ENCODE measurements at places on chromosomes 1 and 21. TPM values are rescaled to one million over a fixed set of nuclear protein-coding genes. Genes with fewer than 3 reads are reported as not detected.
A peak's percentile ranks its signal among the peaks of the same experiment; 100 is the strongest.

DNA sequence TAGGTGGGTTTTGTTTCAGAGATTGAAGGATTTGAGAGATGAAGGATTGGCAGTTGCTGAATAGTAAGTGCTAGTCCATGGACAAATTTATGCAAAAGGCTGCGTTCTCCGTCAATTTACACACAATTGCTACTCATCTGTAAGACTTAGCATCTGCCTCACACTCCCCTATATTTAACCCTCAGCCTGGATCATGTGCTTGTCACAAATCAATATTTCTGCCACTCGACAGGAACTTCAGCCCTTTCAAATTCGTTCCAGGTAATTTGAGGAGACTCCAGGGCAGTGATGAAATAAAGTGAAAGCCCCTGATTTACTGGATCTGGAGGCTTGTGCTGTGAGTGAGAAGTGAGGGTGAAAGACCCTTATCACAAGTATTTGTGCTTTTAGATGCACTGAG lies 105.6 kb upstream of the UBE2U start:
- no peak for DNase-seq

DNA sequence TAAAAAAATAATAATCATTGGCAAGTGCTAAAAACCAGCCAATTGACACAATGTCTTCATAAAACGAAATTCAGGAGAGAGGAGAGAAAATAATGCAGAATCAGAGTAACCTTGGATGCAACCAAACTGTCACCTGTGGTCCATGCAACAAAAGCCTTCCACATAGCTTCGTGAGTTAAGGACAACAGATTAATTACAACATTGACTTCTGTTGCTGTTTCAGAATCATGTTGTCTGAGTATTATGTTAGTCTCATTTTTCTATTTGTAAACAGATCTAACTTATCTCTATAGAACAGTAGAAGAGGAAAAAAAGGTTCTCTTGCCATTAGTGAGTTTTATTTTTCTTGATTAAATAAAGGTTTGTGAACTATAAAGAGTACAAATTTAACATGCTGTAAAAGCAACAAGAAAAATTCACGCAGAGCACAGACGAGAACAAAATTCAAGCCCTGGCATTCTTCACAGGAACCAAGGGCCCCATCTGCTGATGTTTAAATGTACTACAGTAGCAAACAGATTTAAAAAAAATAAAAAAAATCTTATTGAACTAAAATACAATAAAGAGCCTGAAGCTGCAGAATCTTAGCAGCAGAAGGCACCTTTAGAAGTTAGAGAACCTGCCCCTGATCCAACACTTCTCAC lies 381.1 kb upstream of the PKN2 start:
- no peak for DNase-seq

DNA sequence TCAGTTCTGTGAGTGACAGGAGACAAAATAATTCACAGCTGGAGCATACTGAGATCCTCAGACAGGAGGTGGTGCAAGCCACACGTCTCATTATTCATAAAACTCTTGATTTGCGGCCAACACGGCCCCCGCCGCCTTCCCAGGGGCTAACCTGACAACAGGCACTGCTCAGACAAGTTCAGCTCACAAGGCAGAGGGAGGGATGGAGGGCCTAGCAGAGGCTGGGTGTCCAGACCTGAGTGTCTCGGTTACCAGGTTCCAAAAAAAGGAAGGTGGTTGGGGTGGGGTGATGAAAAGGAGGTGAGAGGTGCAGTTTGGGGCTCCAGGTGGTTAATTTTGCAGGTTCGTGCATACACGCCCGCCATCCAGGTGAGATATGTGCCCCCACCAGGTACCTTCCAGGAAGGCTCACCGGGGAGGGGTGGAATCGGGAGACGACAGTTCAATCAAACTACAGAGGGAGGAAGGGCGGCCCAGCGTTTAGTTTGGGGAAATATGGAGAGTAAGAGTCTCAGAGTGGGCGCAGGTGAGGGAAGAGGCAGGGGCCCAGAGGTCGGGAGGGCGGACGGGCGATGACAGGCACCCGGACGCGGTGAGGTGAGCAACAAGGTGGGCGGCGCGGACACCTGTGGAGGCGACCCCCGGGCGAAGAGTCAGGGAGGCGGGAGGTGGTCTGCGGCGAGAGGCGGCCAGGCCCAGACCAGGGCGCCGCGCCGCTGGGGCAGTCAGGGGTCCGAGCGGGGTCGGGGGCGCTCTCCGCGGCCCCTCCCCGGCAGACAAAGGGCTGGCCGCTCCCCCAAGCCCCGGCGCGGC lies 629 bp downstream of the CTNNBIP1 start:
- DNase-seq: no peak

Gene LIN28A
- 455 TPM for total RNA-seq

DNA sequence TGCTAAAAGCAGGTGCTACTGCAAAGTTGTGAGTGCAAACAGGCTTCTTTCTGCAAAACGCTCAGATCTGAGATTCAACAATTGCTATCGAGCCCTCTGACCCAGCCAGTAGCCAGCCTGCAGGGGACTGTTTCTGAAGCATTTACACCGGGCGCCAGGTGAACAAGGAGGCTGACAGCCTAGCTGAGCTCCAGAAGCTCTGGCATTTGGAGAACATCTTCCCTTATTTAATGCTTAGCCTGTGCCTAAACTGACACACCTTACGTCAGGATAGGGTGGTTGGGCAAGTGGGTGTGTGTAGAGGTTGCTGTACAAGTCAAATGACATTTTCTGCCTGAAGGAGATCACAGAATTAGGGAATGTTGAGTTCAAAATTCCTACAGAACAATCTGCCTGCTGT lies 15.8 kb upstream of the PLA2G2C start:
- DNase-seq: no peak

DNA sequence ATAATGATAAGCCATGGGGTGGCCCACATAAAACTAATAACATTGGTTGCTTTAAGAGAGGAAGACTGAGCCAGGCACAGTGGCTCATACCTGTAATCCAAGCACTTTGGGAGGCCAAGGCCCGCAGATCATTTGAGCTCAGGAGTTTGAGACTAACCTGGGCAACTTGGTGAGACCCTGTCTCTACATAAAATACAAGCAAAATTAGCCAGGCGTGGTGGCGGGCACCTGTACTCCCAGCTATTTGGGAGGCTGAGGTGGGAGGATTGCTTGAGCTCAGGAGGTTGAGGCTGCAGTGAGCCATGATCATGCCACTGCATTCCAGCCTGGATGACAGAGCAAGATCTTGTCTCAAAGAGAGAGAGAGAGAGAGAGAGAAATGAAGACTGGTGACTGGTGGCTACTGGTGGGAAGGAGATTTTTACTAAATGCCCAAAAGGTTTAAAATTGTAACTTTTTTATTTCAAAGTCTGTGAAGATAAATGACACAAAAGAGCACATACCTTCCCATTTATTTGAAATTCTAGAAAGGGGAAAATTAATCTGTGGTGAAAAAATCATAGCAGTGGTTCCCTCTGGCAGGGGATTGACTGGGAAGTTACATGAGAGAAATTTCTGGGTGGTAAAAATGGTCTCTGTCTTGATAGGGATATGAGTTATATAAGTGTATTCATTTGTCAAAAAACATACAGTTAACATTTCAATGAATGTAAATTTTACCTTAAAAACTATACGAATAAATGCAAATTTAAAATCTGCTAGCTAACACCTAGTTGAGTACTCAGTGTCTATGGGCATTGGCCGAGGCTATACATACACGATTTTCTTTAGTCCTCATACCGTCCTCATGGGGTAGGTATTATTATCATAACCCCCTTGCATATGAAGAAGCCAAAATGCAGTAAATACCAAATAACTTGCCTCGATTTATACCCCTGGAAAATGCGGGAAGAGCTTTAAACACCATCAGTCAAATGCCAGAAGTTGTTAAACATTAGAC lies 2.2 kb upstream of the NBPF1 start:
- no peak for DNase-seq

GRCh38 chr1:115643666-115644065 lies 1.9 kb downstream of the VANGL1 start:
- no peak for DNase-seq

- DNase-seq: no peak
Measured at GRCh38 chr21:43321611-43322010, 105.3 kb downstream of the SIK1 start.

- no peak for DNase-seq
Measured at GRCh38 chr1:59017501-59018231, 233.8 kb upstream of the JUN start.

GRCh38 chr1:110780600-110781484 lies 92.1 kb upstream of the CD53 start:
- DNase-seq: peak; percentile 65

DNA sequence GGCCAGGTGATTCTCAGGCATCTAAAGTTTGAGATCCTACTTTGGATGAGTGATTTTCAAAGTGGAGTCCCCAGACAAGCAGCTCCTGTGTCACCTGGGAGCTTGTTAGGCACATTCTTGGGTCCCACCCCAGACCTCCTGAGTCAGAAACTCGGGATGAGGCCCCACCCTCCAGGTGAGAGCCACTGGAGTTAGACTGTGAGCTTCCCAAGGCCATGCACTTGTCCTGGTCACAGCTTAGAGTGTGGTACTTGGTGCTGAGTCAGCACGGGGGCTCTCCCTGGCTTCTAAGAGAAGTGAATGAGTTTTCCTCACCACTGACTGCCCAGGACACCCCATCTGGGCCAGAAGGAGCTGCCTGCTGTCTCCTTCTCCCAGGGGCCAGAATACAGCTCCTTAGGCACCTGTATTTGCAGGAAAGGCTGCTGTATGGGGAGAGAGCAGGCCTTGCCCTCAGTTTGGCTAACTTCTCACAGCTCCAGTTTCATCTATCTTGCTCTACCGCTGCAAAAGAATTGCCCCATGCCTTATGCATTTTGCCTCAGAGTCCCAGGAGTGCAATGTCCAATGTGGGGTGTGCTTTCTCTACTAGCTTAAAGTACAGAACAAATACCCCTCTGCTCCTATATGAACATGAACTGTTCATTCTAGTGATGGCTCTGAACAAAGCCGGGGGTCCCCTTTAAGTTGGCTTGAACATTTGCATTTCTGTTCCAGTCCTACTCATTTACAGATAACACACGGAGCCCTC lies 98.1 kb downstream of the PSMG1 start:
- DNase-seq: no peak

Gene ERMAP
- total RNA-seq: 7.1 TPM
